ENCODE measurements at places on chromosomes 1 and 21. TPM values are rescaled to one million over a fixed set of nuclear protein-coding genes. Genes with fewer than 3 reads are reported as not detected.

DNA sequence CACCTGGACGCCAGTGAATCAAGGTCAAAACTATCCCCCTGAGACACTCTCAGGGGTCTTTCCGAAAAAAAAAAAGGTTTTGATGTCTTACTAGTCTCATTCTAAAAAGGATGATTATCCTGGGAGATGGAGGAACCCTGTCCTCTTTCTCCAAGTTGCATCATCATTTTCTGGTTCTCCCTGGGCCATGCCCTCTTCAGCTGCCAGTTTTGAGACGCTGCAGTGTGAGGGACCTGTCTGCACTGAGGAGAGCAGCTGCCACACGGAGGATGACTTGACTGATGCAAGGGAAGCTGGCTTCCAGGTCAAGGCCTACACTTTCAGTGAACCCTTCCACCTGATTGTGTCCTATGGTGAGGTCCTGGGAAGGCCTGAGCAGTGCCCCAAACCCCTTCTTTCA lies 3.5 kb downstream of the FCRLA start:
- H3K27me3 ChIP-seq, result no peaks in the 10 kb centered on the region
- no peak overlapping the region for H3K27ac ChIP-seq
- DNase-seq, result no peak
- H3K4me1 ChIP-seq, result no peaks in the 10 kb centered on the region
- no peak overlapping the region for H3K4me3 ChIP-seq
- H3K36me3 ChIP-seq, result no peaks in the 10 kb centered on the region

DNA sequence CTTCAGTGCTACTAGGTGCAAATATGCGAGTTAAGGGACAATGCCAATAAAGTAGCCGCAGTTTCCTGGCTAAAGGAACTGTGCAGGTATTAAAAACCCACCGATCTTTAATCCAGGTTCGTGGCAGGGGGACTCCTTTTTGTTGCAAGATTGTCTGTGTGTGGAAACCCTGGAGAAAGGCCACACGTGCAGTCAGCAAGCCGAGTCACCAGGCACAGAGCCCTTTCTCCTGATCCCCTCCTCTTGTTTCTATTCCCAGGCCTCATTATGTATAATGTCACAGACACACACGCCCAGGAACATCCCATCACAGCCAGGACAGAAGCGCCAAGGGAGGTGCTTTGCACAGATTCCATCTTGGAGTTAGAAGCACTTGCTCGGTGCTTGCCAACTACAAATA lies 528.9 kb downstream of the KIF26B start:
- H3K4me3 ChIP-seq, result no peak overlapping the region
- H3K4me1 ChIP-seq, result no peaks in the 10 kb centered on the region
- DNase-seq, result no peak
- no peak overlapping the region for H3K27ac ChIP-seq
- no peaks in the 10 kb centered on the region for H3K27me3 ChIP-seq

DNA sequence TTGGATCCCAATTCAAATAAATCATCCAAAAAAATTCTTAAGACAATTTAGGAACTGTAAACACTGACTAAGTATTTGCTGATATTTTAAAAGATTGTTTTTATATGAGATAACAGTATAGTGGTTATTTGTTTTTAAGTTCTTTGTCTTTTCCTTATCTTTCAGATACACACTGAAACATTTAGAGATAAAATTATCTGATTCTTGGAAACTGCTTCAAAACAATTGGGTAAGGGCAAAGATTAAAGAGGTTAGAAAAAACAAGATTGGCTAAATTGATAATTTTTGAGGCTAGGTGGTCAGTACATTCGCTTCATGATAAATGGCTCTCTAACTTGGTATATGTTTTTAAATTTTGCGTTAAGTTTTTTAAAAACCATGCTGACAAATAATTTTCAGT lies 117.3 kb downstream of the PSMG1 start:
- no peaks in the 10 kb centered on the region for H3K36me3 ChIP-seq
- DNase-seq, result no peak
- H3K4me3 ChIP-seq, result no peak overlapping the region
- H3K27ac ChIP-seq, result no peak overlapping the region
- H3K4me1 ChIP-seq, result no peaks in the 10 kb centered on the region

Gene FAM78B
- 0.92 TPM for total RNA-seq

DNA sequence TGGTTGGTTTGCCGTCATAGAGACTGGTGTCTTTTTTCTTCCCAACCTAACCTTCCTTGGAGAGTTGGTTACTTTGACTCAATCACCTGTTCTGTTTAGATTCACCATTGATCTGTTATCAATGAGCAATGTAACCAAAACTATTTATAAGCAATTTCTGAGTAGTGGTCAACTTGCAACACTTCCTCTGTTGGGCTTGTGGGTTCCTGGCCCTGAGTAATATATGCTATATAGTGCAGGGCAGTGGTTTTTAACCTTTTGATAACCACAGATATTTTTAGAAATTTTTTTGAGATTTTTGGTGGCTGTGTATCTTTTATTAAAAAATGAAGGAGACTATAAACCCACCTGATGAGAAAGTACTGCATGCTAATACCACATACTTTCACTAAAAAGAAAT lies 9.4 kb upstream of the XCL1 start:
- H3K36me3 ChIP-seq, result no peaks in the 10 kb centered on the region
- no peak overlapping the region for H3K4me3 ChIP-seq
- no peaks in the 10 kb centered on the region for H3K27me3 ChIP-seq
- DNase-seq, result no peak
- no peak overlapping the region for H3K27ac ChIP-seq

- no peak overlapping the region for H3K27ac ChIP-seq
- H3K36me3 ChIP-seq, result no peaks in the 10 kb centered on the region
- no peaks in the 10 kb centered on the region for H3K4me1 ChIP-seq
- DNase-seq, result no peak
- H3K27me3 ChIP-seq, result no peaks in the 10 kb centered on the region
Measured at GRCh38 chr21:19475525-19475924, 1071.9 kb upstream of the TMPRSS15 start.

DNA sequence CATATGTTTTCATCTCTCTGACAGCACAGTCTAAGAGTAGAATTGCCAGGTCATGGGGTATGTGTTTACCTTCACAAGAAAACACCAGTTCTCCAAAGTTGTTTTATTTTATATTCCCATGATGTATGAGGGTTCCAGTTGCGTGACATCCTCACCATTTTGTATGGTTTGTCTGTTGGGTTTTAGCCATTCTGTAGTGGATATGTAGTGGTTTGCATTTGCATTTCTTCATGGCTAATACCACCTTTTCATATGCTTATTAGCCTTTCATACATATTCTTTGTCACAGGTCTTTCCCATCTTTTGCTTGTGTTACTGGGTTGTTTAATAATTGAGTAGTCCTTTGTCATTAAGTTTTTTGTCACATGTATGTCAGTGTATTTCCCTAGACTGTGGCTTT lies 132.1 kb downstream of the DYRK1A start:
- H3K4me3 ChIP-seq, result no peak overlapping the region
- peaks cover 15% of the 10 kb centered on the region for H3K36me3 ChIP-seq
- H3K4me1 ChIP-seq, result no peaks in the 10 kb centered on the region

- H3K27ac ChIP-seq, result no peak within 1 kb of the TSS
- H3K4me1 ChIP-seq, result peaks cover 10% of the 10 kb centered on the region
- H3K27me3 ChIP-seq, result no peaks in the 10 kb centered on the region
- H3K4me3 ChIP-seq, result no peak within 1 kb of the TSS
- DNase-seq, result no peak
Measured at GRCh38 chr1:248755517-248755916, at the start of gene LYPD8. TSS of gene LYPD8 (minus strand) at chr1:248755759. CDS start at chr1:248751081, 4,678 bp downstream.

DNA sequence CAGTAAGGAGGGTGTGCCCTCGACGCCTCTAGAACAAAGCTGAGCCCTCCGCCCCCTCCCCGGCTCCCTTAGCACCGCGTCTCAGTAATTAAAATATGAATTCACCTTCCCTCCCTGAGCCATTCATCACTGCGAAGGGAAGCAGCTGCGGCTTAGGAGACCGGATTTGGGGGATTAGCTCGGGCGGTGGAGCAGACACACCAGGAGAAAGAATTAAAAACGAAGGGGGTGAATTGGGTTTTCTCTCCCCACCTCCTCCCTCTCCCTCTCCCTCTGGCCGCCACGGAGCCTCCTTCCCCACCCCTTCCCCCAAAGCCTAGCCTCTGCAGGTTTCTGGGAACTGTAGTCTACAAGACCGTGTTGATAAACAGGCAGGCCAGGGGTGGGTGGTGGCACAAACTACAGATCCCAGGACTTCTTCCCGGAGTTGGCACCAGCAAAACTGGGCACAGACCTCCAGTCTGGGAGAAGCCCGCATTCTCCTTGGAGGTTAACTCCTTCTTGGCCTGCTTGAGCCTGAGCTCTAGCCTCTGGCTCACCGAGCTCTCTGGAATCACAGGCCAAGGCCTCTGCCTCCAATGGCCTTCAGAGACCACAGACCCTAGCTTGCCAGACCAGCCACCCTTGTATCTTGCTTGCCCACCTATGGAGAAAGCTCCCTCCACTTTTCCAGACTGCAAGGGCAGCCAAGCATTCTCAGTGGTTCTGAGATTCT lies 10.8 kb downstream of the BLACAT1 start:
- no peak overlapping the region for H3K27ac ChIP-seq
- no peaks in the 10 kb centered on the region for H3K27me3 ChIP-seq

DNA sequence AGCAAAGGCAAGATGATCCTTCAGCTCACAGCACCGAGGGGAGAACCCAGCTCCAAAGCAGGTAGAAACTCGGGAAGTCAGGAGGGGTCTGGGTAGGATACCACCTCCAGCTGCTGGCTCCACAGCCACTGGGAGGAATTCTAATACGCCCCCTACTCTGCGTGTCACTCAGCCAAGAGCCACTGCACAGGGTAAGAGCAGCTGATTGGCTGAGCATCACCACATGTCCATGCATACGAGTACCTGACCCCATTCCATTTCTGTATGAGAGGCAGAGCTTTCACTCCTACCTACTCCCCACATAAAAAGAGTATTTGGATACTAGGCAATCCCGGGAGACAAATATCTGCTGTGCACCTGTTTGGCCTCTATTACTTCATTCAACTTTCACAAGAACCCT lies 121.4 kb downstream of the RRAGC start:
- H3K27ac ChIP-seq, result no peak overlapping the region
- H3K4me3 ChIP-seq, result no peak overlapping the region
- DNase-seq, result no peak
- H3K4me1 ChIP-seq, result no peaks in the 10 kb centered on the region
- no peaks in the 10 kb centered on the region for H3K27me3 ChIP-seq

Gene CLDN19
- total RNA-seq, result not detected

DNA sequence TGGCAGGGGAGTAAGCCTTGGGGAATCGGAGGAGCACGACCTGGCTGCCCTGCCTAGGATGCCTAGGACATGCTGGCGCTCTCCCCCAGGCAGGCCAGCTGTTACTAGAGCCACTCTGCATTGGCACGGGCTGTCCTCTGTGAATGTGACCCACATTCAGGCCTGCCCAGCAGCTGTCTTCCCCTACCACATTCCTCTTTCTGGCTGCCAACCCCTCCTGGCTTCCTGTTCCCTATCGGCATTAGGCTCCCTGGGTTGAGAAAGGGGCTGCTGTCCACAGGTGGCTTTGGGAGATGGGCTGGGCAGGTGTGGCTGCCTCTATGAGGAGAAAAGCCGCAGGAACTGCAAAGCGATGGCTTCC lies 2.3 kb upstream of the NFASC start:
- H3K27ac ChIP-seq, result no peak overlapping the region
- H3K27me3 ChIP-seq, result no peaks in the 10 kb centered on the region
- no peak overlapping the region for H3K4me3 ChIP-seq
- DNase-seq, result no peak
- no peaks in the 10 kb centered on the region for H3K4me1 ChIP-seq

Gene ENSA
- total RNA-seq, result 57.3 TPM

DNA sequence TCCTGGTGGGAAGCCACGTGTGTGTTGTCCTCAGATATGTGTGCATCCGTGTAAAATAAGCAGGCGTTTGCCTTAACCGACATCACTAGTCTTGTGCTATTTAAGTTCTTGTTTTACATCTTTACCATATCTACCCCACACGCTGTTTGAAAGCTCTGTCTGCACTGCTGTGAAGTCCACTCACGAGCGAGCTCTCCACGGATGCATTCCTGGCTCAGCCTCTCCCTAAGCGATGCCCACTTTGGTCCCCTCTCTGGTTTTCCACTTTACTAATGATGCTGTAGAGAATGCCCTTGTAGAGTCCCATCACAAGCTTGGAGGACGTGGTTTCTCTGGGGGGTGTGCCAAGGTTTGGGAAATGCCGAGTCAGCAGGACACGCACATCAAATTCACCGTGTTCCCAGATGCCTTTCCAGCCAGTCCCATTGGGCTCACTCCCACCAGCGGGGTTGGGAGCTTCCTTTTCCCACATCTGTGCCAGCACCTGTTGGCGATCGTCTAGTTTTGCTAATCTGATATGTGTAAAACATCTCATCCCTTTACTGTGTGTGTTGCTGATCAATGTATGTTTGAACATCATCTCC lies 43.8 kb downstream of the ACTL8 start:
- no peak overlapping the region for H3K4me3 ChIP-seq
- no peaks in the 10 kb centered on the region for H3K27me3 ChIP-seq
- no peak for DNase-seq

Gene KRTAP19-8
- total RNA-seq, result not detected

GRCh38 chr1:203584035-203584434 lies 42.6 kb upstream of the ATP2B4 start:
- H3K27ac ChIP-seq, result no peak overlapping the region
- DNase-seq, result no peak
- H3K27me3 ChIP-seq, result no peaks in the 10 kb centered on the region
- no peaks in the 10 kb centered on the region for H3K36me3 ChIP-seq

DNA sequence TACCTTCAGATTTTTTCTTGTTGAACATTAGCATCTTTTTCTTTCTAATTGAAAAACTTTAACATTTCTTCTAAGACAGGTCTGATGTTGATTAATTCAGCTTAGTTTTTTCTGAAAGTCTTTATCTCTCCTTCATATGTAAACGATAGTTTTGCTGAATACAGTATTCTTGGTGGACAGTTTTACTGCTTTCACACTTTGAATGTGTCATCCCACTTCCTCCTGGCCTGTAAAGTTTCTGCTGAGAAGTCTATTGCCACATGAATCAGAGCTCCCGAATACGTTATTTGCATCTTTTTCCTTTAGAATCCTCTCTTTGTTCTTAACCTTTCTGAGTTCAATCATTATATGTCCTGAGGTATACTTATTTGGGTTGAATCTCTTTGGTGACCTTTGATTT lies 344.2 kb downstream of the OLFM3 start:
- H3K4me1 ChIP-seq, result no peaks in the 10 kb centered on the region
- no peaks in the 10 kb centered on the region for H3K36me3 ChIP-seq
- H3K27me3 ChIP-seq, result no peaks in the 10 kb centered on the region
- H3K27ac ChIP-seq, result no peak overlapping the region

Gene KCNE1
- total RNA-seq, result 6.0 TPM

DNA sequence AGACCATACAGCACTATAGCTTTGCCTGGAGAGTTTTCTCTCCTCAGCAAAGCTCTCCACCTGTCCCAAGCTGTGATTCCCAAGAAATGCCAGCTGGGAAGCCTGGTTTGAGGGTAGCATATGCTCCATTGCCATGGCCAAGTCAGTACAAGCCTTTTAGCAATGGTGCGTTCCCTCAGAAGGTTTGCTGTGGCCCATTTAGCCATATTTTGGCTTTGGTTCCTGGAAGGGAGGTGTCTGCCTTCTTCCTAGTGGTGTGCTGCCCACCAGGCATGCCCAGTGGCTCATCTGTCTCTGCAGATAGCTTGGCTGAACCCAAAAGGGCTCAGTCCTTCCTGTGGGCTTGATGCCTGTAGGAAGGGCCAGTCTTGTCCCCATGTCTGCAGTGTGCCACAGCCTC lies 32.4 kb downstream of the GALNT2 start:
- no peaks in the 10 kb centered on the region for H3K27me3 ChIP-seq
- no peak overlapping the region for H3K4me3 ChIP-seq
- no peak for DNase-seq
- H3K4me1 ChIP-seq, result peaks cover 19% of the 10 kb centered on the region
- no peak overlapping the region for H3K27ac ChIP-seq

GRCh38 chr1:155984341-155984740 lies 6.0 kb upstream of the ARHGEF2 start:
- DNase-seq, result no peak
- no peak overlapping the region for H3K4me3 ChIP-seq
- H3K27me3 ChIP-seq, result no peaks in the 10 kb centered on the region
- H3K27ac ChIP-seq, result no peak overlapping the region
- H3K36me3 ChIP-seq, result no peaks in the 10 kb centered on the region

Gene RIPPLY3
- total RNA-seq, result not detected

Measured in liver (tissue), 10 donors.